AG08395 (cell line): ENCODE measurements at places on chromosomes 5 and 9.

DNA sequence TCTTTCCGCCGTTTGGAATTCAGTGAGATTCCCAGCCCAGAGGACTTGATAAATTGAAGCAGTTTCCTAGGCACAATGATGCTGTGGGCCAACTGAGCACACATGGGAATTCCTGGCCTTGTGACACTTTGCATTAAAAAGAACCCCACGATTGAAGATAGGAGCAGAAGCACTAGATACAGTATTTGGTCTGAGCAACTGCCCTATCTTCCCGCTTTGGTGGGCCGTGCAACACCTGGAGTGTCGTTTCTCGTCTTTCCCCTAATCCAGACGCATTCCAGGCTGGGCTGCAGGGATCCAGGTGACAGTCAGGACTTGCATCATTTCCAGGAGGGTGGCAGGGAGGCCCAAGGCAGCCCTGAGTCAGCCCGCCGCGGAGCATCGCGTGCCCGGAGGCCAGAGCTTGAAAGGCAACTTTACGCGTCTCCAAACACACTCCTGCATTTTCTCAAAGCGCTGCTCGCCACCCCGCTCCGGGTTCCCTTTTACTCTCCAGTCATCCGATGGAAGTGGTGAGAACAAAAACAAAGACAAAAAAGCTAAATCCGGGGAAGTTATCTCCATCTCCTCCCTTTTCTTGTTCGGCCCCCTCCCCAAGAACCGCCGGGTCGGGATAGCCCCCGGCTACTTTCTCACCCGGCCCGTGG, 753 bp upstream of the STC2 start:
- peak; percentile 59 for DNase-seq

- DNase-seq, result no peak
Observed at GRCh38 chr5:167378894-167379723, 912.3 kb upstream of the WWC1 start.

GRCh38 chr5:152584103-152584502, 179.0 kb upstream of the NMUR2 start:
- no peak for DNase-seq

DNA sequence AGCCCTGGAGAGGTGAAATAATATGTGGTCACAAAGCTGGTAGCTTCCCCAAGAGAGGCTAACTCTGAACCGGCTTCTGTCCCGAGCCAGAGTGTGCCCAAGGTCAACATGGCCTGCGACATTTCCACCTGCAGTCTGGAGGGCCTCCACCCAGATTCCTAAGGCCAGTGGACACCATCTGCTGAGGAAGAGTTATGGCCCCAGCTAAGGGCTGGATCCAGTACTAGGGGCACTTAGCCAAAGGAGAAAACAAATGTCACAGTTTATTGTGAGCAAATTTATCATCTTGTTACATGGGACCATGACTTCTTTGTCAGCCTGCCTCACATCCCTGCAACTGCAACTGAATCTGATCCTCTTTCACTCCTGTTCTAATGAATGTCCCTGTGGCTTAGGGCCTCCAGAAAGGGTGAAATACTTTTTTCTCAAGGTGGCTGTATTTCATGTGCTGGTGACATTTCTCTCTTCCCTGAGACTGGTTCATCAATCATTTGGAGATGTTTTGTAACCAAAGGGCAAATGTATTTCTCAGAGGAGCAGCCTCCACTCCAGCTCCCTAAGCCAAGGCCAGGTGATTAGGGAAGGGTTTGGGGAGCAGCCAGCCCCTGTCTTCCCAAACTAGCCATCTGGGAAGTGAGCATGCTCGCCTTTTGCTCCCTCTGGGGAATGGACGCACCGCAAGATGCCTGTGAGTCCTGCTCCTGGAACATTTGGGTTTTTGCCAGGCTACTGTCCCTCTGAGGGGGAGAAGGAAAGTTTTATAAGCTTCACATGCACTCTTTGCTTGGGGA, 148.3 kb downstream of the CMYA5 start:
- DNase-seq, result no peak

- no peak for DNase-seq
Observed at GRCh38 chr5:86861512-86861911, 243.8 kb downstream of the COX7C start.

GRCh38 chr5:150323092-150323491, 20.4 kb upstream of the ARSI start:
- DNase-seq, result no peak

GRCh38 chr5:122498163-122498562, 186.1 kb downstream of the SNCAIP start:
- peak; percentile 33 for DNase-seq

- no peak for DNase-seq
Observed at GRCh38 chr9:101388507-101388993, 3.7 kb upstream of the BAAT start.

GRCh38 chr9:86667307-86667706, 280.0 kb downstream of the GAS1 start:
- DNase-seq, result peak; percentile 62

DNA sequence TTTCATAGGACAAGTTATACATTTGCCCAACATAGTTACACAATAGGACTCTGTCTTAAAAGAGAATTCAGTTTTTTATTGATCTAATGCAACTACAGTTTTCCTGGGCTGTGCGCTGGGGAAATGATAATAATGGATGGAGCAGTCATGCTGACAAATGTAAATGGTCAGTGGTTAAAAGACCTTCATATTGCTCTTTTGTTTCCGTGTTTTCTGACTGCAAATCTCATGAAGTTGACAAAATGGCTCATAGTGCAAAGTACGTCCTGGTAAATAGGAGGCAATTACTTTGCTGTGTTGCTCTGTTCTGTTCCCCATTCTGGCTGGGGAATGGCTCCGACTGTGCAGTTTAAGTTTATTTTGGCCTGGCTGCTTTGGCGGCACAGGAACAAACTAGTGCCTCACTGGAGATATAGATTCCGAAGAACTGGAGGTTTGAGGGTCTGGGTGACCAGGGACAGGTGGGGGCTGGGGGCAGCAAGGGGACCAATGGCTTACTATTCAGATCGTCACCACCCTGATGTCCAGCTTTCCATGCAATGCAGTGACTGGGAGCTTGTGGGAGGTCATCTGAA, 54.3 kb downstream of the PTTG1 start:
- DNase-seq, result no peak

GRCh38 chr9:70407081-70407503, 7.4 kb downstream of the KLF9 start:
- peak; percentile 76 for DNase-seq

DNA sequence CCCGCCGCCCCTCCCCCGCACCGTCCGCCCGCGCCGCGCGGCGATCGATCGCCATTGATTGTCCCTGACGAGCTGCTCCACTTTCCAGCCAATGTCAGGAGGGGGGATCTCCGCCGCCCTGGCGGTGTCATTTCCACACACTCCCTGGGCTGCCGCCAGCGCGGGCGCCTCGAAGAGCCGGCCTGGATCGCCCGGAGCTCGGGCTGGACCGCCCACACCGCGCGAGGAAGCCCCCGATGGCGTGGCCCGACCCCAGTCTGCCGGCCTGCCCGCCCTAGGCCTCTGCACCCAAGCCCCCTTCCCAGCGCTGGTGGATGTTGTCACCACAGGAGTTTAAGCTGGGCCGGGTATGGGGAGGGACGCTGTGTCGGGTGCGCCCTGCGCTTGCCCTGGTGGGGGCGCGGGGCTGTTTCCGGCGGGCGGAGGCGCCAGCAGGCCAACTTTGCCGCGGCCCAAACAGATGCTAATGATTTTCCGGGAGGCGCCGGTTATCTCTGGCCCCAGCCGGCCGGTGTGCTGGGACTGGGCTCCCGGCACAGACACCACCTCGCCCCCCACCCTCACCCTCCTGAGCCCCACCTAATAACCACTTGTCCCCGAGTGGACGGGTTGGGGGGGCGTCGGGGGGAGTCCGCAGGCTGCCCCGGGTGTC, 10.6 kb upstream of the CXXC5 start:
- DNase-seq, result peak; percentile 92

DNA sequence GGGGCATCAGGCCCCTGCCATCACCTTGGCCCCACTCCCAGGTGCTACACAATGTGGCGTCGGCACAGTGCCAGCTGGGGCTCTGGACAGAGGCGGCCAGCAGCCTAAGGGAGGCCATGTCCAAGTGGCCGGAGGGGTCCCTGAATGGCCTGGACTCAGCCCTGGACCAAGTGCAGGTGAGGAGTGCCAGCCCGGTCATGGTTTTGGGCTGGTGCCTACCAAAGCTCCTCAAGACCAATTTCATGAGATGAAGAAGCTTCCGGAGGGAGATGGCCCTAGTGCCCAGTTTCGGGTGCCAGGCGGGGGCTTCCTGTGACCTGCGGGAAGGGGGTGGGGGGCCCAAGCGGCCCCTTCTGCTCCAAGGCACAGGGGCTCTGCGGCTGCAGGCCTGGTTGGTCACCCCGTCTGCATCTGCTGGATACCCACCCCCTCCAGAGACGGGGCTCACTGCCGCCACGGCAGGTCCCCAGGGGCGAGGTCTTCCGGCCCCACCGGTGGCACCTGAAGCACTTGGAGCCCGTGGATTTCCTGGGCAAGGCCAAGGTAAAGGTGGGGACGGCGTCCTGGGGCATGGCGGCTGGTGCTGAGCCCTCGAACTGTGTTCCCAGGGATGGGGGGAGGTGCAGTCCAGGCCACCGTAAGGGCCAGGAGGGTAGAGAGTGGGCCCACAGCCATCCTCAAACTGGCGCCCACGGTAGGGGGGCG, 5.8 kb downstream of the NOXA1 start:
- DNase-seq, result no peak

DNA sequence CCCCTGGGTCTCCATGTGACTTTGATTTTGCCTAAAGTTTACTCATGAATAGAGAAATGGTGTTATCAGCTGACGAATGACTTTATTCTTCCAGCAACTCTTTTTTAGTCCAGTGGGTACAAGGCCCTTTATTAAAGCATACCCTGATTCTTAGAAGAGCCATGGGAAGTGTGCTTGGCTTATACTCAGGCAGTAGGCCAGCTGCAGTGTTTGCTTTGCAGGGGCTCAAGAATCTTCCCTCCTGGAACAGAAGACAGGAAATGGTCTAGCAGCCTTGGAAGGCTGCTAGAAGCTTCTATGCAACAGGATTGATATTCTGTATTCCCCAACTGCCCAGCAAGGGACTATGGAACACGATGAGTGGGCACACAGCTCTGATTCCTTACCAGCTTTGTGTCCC, 73.4 kb upstream of the PLPP6 start:
- DNase-seq, result no peak

DNA sequence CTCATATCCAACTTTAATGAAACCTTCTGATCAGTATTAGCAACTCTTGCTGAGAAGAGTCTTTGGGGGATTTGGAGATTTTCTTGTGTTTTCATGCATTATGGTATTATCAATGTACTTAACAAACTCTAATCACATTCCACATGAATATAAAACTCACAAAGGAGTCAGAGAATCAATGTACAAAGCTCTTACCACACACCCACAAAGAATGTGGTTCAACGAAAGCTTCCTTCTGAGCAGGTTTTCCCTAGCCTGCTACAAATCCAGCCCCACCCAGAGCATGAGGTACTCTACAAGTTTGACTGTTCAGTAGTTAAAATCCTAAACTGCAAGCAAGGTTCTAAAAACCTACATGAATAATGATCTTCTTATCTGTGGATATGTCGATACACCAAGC, 210.1 kb downstream of the TARS1 start:
- DNase-seq, result no peak

GRCh38 chr5:122236270-122237040, 75.6 kb upstream of the SNCAIP start:
- peak; percentile 6 for DNase-seq

DNA sequence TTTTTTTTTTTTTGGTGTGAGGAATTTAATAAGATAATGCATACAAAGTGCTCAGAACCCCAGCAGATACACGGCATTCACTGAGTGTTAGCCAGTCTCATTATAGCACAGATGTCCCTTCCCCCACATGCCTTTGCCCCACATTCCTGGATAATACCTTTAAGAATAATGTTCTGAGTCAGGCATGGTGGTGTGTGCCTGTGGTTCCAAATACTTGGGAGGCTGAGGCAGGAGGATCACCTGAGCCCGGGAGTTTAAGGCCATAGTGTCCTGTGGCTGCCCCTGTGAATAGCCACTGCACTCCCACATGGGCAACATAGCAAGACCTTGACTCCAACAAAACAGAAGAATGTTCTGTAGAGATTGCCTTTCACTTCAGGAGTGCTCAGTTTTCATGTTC, 24.2 kb upstream of the ANKRD18A start:
- no peak for DNase-seq

DNA sequence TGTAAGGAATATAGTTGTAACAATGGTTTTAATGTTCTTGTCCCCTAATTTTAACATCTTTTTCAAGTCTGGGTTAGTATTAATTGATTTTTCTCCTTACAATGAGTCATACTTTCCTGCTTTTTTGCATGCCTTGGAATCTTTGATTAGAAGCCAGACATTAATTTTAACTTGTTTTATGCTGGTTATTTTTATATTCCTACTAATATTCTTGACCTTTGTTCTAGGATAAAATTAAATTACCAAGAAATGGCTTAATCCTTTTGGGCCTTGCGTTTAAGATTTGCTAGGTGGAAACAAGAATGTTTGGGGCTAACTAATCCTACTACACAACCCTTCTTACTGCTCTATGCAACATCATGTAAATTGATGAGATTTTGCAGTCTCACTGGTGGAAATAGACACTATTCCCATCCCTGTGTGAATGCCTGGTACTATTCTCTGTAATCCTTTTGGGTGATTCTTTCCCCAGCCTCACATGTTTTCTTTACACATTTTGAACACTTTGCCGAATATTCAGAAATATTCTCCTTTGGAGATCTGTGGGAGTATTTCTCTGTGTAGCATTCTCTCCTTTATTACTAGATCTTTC, 47.2 kb downstream of the ZCCHC7 start:
- no peak for DNase-seq

GRCh38 chr9:113573046-113573958, 109.8 kb downstream of the RGS3 start:
- DNase-seq, result no peak

- no peak for DNase-seq
Observed at GRCh38 chr9:137474271-137474670, 15.1 kb upstream of the NSMF start.
